ENCODE measurements at places on chromosomes 16 and 17.

DNA sequence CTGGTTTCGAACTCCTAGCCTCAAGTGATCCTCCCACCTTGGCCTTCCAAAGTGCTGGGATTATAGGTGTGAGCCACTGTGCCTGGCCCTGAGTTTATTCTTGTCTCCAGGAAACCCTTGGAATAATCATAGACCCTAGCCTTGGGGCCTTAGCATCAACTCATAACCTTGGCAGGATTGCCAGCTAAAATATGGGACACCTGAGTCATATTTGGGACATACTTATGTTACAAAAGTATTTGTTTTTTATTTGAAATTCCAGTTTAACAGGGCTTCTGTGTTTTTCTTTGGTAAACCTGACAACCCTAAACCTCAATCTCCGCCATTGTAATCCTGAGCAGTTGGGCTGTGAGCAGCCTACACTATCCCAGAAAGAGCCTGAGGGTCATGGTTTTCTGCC is 28.6 kb upstream of the TNS4 start:
- no peak for DNase-seq

DNA sequence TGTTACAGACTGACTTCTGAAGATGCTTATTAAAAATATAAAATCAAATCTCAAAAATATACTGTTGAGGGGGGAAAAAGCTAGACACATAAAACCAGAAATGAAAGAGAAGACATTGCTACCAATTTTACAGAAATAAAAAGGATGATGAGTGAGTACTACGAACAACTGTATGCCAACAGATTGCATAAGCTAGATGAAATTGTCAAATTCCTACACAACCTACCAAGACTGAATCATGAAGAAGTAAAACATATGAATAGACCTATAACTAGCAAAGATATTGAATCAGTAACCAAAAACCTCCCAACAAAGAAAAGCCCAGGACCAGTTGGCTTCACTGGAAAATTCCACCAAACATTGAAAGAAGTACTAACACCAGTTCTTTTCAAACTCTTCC is 3.5 kb upstream of the CAPNS2 start:
- no peak for DNase-seq

- no peak for DNase-seq
Measured at GRCh38 chr16:2385190-2385836, 43.9 kb upstream of the CCNF start.

DNA sequence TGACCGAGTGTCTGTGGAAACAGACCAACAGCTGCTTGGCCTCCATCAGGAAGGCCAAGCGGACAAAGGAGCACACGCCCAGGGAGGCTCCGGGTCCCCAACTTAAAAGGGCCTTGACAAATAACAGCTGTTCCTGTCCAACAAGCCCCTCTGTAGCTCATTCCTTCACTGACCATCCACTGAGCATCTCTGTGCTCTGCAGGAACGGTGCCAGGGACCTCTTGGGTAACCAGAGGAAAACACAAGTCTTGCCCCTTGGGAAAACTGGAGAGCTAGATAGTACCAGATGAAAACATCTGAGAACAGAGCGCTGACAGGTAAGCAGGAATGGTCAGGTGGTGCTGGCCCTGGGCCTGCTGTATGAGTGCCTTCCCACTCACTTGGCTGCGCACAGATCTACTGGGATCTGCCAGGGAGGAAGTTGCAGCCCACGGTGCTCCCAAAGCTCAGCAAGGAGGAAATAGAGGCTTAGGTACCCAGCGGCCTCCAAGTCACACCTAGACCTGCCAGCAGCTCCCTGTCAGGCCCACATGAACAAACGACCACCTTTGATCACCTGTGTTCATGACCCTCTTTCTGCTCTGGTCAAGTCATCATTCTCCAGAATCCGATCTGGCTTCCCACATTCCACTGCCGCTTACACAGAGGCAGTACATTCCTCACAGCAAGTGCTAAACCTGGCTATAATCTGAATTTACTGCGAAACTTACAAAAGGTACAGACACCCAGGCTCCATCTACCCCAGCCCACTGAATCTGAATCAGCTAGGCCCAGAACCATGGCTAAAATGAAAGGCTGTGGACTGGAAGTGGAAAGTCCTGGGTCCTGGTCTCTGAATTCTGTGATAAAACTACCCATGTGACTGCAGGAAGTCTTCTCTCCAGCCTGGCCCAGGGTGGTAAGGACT is 12.5 kb downstream of the DCAKD start:
- no peak for DNase-seq

DNA sequence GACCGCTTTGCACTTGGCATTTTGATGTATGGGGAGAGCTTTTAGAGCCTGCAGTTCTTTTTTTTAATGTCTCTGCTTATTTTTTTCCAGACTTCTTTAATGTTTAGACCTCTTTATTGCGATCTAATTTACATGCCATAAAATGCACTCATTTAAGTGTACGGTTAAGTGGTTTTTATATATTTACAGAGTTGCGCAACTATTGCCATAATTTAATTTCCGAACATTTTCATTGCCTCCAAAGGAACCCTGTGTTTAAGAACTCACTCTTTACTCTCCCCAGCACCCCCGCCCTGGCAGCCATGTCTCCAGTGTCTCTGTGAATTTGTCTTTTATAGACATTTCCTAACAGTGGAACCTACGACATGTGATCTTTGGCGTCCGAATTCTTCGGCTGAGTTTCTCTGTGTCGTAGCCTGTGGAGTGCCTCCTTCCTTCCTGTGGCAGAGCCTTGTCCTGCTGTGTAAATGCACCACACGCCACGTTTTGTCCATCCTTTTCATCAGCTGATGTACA is 24.0 kb downstream of the ZNF750 start:
- DNase-seq: no peak

GRCh38 chr16:85171004-85171758 is 58.9 kb upstream of the CIBAR2 start:
- DNase-seq: no peak

DNA sequence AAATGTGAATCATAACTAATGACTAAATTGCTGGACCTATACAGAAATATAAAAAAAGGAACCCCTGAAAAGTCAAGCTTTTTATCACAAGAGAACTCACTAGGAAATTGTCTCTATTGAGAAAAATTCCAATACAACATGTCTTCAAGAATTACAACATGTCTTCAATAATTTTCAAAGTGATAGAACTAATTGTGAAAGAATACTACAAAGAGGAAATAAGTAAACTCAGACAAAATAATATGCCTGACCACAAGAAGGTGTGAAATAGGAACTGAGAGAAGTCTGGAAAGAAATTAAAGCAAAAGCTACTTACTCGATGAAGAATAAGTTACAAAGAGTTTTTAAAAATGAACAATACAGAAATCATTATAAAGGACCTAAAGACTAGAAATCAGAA is 29.9 kb upstream of the OR1G1 start:
- no peak for DNase-seq

DNA sequence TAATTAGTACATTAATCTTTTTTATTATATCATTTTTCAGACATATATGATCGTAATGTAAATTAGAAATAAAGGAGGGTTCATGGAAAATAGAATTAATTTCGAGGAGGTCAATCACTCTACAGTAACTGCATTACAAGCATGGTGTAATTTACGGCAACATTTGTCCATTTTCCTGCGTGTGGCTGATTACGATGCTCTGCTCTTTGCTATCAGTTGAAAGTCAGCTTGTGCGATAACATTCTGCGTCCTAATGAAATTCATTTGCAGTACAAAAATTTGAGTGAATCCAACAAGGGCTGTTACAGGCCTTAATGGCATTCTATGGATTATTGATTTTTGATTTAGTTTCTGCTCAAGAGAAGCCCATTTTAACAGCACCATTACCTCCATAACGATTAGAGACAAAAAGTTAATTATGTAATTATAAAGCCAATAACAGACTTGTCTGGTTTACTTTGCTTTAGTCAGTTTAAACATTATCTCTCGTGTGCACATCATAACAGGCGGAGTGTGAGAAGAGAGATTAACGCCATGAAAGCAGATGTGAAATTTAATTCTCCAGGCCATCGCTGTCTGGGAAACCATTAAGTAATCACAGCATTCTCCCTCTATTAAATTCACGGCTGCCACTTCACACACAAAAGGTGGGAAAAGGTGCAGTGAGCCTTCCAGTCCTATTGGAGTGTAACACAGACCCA is 256.4 kb upstream of the IRX3 start:
- no peak for DNase-seq

DNA sequence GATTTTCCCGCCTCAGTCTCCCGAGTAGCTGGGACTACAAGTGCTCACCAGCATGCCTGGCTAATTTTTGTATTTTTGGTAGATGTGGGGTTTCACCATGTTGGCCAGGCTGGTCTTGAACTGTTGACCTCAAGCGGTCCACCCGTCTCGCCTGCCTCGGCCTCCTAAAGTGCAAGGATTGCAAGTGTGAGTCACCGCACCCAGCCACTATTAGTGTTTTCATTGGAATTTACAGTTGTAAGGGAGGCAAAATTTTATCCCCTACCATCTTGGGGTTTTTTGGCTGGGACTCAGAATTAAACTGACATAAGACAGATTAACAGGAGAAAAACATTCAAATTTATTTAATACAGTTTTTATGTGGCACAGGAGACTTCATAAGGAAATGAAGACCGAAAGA is 12.3 kb upstream of the MYCBPAP start:
- DNase-seq: no peak

GRCh38 chr16:62079236-62079635 is 43.0 kb upstream of the CDH8 start:
- DNase-seq: no peak

Measured in NCI-H2081 treated with DMSO at 0.1 percent for 48 hours (cell line).